Brain (organoid and tissue), 16 donors: ENCODE measurements at places on chromosomes 7 and 10. TPM values are rescaled to one million over a fixed set of nuclear protein-coding genes. Genes with fewer than 3 reads are reported as not detected.
A peak's percentile ranks its signal among the peaks of the same experiment; 100 is the strongest.

DNA sequence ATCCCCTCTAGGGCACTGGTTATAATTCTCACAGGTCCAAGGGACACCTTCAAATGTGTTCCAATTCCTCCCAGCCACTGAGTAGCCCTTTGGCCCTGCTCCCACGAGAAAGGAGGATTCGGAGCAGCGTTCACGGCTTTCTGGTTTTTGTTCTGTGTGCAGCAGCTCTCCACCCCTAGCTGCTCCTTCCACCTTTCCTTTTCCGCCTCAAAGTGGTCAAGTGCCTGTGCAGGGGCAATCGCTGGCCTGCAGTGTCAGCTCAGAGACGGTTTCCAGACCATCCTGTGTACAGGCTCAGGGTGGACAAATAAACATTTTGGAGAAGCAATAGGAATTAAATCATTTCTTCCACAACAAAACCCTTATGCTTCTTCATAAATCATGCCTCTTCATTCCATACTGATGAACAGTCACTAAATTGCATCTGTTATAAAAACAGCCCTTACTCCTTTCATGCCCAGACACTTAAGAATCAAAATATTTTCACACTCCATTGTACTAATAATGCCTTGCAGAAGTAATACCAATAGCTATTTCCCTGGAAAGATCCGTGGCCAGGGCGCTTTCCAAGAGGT lies 1.1 kb downstream of the KIAA1549 start:
- peak; percentile 67 for DNase-seq

- no peak for DNase-seq
These were observed 557 bp upstream of the TAX1BP1 start for GRCh38 chr7:27739301-27739908.

GRCh38 chr10:100998991-100999741 lies 442 bp upstream of the LZTS2 start:
- DNase-seq: peak; percentile 89

GRCh38 chr7:92731335-92732063 lies 104.9 kb downstream of the CDK6 start:
- no peak for DNase-seq

- no peak for DNase-seq
These were observed 5.5 kb upstream of the BLNK start for GRCh38 chr10:96276831-96277230.

DNA sequence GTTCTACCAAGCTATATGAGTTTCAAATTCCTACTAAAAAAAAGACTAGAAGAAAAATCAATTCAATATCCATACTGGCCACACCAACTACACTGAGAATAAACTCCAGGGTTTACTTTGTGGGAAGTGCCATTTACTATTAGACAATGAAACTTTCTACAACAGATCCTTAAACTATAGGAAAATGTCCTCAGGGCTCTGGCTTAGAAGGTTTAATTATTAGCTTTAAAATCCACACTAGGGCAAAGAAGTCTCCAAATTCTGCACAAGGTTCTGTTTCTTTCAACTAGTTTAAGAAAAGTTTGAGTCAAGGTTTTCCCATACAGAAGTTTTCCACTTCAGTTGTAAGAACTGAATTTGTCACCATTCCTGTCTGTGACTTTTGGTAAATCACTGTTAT lies 231.7 kb upstream of the CCDC6 start:
- DNase-seq: no peak

DNA sequence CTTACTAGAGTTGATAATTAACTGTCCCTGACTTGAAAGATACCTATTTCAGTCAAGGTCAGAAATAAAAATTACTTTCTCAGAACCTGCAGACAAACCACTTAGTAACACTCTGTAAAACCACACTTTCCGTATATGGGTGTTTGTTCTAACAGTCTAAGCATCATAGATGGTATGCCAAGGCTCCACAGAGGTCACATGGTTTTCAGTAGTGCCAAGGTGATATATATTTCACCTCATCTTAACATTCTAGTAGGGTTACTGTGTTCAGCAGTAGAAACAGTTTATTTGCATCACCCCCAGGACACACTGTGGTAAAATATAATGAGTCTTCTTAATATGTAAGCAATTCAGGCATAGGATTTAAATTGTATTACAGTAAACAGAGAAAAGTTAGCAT lies 61.5 kb downstream of the KCND2 start:
- DNase-seq: no peak

- no peak for DNase-seq
These were observed 5.5 kb upstream of the DUSP5 start for GRCh38 chr10:110492069-110492822.

- DNase-seq: no peak
These were observed 208.9 kb upstream of the INHBA start for GRCh38 chr7:41911792-41912191.

DNA sequence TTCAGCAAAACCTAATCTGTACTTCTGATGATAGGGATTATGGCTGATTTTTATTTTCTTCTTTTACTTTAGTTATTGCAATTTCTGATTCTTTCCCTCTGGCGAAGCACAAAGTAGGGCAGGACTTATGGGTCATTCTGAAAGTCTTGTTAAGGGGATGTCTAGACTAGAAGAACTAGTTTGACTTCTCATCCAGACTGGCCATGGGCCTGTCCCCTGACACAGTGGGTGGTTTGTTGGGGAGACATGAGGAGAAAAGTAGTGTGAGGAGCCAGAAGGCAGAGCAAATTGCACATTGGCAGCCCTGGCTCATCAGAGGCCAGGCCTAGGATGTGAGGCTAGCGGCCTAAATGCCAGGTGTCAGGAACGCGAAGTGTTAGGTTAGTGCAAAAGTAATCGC lies 152.8 kb downstream of the RTKN2 start:
- DNase-seq: no peak

Gene UPK3BL1
- polyA plus RNA-seq: 23.2 TPM

Gene ASB4
- 0.53 TPM for polyA plus RNA-seq

Gene MLXIPL
- 4.0 TPM for polyA plus RNA-seq

Gene NPSR1
- polyA plus RNA-seq: not detected

Gene AQP1
- polyA plus RNA-seq: 144 TPM
